ENCODE measurements at places on chromosomes 5 and 9.

- no peak for DNase-seq
Measured at GRCh38 chr9:82254646-82255367, 266.2 kb downstream of the SPATA31D1 start.

- no peak for DNase-seq
Measured at GRCh38 chr5:92019376-92019990, 636.4 kb upstream of the ARRDC3 start.

DNA sequence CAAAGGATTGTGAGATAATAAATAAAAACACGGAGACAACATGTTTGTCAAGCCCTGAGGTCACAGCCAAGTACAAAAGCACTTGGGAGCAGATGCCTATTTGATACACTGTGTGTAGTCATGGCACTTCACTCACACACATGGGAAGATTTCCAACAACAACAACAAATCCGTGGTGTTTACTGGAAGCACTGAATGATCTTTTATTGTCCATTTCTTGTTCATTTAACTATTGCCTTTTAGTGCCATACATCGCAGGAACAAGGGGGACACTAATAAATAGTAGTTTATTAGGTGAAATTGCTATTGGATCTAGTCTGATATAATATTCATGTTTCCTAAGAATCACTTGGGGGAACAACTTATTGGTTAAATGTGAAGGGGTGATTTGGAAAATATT, 20.4 kb upstream of the GDNF start:
- no peak for DNase-seq

DNA sequence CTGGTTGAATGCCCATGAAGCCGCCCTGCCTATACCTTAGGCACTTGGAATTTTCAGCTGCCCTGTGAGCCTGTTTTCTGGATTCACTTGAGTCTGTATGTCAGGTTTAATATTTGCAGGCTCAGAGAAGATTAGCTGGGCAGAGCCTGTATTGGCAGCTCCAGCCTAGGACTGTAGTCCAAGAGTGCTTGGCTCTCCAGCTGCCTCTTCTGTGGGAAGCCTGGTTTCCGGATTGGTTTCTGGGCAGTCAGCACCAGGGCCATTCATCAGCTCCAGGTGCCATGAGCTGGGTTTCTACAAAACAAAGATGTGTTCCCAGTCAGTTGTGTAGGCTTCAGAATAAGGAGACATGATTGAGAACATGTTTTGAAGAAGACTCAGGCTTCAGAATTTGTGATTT, 90.1 kb downstream of the ARHGAP26 start:
- no peak for DNase-seq

- DNase-seq, result no peak
Measured at GRCh38 chr5:103546858-103547257, 15.7 kb downstream of the NUDT12 start.

GRCh38 chr9:28127101-28127500, 553.8 kb upstream of the C9orf72 start:
- DNase-seq, result no peak

DNA sequence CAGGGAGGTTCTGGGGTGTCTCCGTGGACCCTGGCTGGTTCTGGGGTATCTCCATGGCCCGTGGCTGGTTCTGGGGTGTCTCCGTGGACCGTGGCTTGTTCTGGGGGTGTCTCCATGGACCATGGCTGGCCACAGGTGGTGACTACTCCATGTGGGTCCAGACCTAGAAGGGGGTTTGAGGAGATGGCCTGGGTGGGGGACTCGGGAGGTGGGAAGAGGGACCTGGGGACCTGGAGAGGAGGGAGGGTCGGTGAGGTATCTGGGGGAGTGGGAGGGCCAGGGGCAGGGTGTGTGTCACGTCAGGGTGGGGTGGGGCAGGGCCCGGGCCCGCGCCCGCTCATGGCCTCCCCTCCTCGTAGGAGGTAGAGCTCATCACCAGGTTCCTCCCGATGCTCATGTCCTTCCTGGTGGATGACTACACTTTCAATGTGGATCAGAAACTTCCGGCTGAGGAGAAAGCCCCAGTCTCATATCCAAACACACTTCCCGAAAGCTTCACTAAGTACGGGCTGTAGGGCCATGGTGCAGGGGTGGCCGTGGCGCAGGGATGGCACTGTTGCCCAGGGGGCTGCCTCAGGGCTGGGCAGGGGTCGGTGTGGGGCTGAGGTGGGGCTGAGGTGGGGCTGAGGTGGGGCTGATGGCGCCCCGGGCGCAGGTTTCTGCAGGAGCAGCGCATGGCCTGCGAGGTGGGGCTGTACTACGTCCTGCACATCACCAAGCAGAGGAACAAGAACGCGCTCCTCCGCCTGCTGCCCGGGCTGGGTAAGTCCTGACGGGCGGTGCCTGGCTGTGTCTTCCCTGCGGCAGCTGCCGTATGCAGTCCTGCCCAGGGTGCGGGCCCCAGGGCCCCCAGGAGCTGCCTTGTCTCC, 10.7 kb upstream of the TOR4A start:
- DNase-seq, result no peak

- peak; percentile 13 for DNase-seq
Measured at GRCh38 chr9:133619791-133620190, 10.6 kb upstream of the FAM163B start.

GRCh38 chr9:124137009-124137943, 120.5 kb upstream of the NEK6 start:
- DNase-seq, result no peak

GRCh38 chr9:129885018-129885669, 49.9 kb downstream of the USP20 start:
- DNase-seq, result no peak

DNA sequence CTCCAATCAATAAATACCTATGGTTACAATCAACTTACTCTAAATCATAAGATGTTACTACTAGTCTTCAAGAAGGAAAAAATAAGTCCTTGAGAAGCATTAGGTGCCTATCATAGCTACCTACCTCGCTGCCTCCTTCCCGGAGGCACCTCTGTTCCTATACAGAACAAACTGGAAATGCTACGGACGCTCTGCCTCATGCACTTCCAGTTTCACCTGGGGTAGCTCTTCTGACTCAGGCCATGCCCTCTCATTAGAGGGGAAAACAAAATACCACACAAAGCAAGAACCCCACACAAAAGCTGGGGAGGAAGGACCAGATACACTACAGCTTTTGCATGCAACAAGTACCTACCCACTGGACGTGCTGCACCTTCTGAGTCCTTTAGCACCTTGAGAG, 12.4 kb downstream of the SPRY4 start:
- no peak for DNase-seq

- no peak for DNase-seq
Measured at GRCh38 chr5:142888469-142889085, 118.4 kb downstream of the ARHGAP26 start.

GRCh38 chr9:137255448-137256114, 454 bp downstream of the NELFB start:
- DNase-seq, result no peak

DNA sequence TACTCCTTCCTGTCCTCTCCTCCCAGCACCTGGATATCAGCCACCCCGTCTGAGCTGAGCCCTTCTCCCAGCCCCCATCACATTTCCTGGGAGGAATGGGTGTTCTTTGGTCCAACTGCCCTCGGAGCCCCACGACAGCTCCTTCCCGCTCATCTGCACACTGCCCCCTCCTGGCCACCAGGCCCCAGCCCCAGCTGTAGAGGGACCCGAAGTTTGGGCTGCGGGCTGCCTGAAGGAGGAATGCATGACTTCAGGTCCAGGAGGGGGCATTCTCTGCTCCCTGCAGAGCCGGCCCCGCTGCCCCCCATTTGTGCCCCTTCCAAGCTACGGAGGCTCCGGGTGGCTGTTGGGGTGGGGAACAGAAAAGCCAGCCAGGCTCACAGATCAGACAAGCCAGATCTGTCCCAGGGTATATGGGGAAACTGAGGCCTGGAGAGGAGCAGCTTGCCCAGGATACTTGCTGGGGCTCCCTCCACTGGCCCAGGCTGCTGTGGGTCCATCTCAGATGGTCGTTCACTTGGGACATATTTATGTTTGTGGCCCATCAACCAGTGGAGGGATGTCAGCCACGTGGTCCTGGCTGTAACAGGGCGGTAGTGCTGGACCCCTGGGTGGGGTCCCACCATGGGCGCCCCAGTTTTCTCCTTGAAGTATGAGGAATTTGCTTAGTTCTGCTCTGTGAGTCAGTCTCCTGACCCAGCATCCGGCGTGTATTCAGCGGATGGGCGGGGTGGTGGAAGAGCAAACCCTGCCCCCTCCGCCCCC, 33.1 kb downstream of the DAB2IP start:
- no peak for DNase-seq

DNA sequence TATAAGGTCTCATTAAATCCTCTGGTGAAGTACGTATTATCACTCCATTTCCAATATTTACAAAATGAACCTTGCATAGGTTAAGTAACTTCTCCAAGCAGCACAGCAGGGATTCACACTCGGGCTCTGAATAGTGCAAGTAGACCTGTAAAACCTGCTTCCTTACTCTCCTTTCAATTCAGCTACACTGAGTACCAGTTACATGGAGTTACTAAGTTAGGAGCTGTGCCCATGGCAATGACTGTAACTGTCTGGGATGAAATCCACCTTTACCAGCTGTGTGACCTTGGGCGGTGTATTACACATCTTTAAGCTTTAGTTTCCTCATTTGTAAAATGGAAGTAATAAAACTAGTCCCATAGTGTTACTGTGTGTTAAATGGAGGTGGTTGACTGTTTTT, 15.9 kb upstream of the MOB3B start:
- no peak for DNase-seq

- no peak for DNase-seq
Measured at GRCh38 chr9:121609822-121610637, 41.4 kb upstream of the DAB2IP start.

DNA sequence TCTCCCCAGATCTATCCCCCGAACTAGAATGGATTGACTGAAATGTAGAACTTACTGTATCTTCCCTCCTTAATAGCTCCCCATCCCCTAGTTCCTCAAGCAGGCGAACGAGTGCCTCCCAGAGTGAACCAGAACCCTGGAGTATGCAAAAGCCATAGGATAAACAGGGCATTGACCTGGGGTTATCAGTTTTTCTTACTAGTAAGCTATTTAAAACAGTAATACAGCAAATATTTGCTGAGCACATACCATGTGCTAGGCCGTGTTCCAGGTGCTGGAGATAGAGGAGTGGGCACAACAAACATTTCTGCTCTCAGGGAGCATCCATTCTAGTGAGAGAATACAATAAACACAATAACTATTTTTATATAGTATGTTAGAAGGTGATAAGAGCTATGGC, 1.8 kb downstream of the SKP2 start:
- no peak for DNase-seq

GRCh38 chr9:113581865-113582697, 118.6 kb downstream of the RGS3 start:
- peak; percentile 57 for DNase-seq

DNA sequence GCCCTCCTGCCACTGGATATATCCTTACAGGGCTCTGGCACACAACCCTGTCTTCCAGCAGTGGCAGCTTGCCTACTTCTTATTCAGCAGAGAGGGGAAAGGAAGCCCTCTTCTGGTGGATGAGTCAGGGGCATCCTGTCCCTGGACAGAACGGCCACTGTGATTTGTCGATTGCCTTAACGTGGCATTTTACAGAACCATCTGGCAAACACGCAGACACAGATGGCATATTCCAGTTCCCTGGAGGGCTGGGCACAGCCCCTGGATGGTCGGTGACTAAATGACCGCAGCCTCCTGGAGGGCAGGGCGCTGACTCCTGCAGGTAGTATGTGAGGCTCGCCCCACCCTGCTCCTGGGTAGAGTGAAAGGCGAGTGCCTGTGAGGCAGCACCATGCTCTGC, 62.1 kb downstream of the DCP2 start:
- DNase-seq, result no peak

DNA sequence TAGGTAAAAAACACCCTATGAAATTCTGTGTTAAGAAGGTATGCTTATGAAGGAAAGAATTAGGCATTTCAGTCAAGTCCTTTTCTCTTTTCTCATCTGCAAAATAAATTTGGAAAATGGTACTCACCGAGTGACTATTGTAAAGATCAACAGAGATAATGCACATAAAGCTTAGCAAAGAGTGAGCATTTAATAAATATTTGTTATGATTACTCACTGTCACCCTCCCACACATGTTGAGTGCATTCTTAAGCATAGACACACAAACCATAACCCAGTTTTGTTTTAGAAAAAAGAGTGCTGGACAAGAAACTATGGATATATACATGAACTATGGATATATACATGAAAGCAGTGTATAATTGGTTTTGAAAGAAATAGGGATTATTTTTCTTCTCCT, 54.7 kb upstream of the PRLR start:
- no peak for DNase-seq

DNA sequence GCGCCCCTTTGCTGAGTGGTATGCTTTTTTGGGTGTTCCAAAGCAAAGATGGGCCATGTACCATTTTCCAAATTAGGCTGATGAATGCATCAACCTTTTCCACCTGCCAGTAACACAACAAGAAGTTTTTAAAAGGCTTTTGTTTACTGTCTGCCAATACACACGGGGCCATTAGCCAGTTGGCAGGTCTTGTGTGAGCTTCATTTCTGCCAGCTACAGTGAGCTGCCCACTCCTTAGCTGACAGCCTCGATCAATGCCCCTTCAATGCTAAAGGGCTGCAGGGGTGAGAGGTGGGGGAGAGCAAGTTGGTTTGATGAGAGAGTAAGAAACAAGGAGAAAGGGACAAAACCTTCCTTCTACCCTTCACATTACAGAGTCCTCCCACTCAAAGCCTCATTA, 128.7 kb downstream of the C5orf15 start:
- no peak for DNase-seq

DNA sequence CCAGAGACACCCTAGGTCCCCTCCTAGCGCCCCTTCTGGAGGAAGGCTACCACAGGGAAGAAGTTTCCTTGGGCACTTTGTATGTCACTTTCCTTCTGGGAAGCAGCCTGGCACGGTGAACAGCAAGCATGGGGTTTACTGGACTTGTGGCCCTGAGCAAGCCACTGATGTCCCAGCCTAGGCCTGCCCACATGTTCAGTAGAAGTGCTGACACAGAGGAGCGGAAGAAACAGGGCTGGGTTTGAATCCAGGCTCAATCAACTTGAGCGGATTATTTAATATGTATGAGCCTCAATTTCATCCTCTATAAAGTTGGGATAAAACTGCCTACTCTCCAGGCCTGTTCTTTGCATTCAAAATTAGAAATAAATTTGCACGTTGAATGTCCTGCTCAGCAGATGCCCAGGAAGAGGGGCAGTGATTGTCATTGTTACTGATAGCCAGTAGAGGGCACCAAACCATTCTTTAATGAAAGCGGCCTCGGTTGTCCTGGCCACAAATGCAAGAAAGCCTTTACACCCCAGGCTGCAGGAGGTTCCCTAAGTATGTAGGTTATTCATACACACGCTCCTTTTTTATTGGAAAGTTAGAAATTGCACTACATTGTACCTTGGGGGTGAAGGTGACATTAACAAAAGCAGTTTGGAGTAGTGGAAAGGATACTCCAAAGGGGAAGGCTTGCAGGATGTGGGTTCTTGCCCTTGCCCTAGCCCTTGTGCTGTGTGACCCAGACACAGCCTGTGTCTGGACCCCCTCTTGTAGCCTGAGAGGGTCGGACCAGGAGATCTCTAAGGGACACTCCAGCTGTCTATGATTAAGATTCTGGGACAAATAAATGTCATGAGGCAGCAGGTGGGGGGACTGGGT, 13.4 kb upstream of the XPA start:
- peak; percentile 12 for DNase-seq
